ENCODE measurements at places on chromosomes 11 and 22.
A peak's percentile ranks its signal among the peaks of the same experiment; 100 is the strongest.

GRCh38 chr11:2910401-2910955 is 18.7 kb downstream of the PHLDA2 start:
- H3K36me3 ChIP-seq: peaks cover 6% of the 10 kb centered on the region
- no peak overlapping the region for H3K4me3 ChIP-seq
- DNase-seq: no peak
- H3K4me1 ChIP-seq: peaks cover 17% of the 10 kb centered on the region

DNA sequence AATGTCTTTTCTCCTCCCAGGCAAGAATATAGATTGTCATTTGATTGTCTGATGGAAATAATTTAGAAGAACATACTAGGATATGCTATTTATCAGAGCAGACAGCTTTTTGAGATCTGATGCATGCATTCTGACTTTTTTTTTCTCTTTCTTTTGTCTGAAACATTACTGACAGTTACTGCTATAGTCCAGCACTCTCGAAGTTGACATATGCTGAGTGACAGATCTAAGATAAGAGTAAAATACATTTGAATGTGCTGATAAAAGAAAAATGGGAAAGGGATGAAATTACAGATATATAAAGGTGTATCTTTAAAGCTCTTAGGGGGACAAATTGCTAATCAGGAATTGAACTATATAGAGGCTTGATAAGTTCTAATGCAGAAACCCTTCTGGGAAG is 753.8 kb upstream of the TENM4 start:
- no peaks in the 10 kb centered on the region for H3K4me1 ChIP-seq
- no peak for DNase-seq
- H3K4me3 ChIP-seq: no peak overlapping the region
- no peaks in the 10 kb centered on the region for H3K36me3 ChIP-seq
- H3K27ac ChIP-seq: no peak overlapping the region

GRCh38 chr11:17277024-17277584 is 565 bp downstream of the NUCB2 start:
- H3K27ac ChIP-seq: no peak overlapping the region
- H3K27me3 ChIP-seq: peaks cover 2% of the 10 kb centered on the region
- H3K4me1 ChIP-seq: peaks cover 40% of the 10 kb centered on the region
- DNase-seq: no peak
- H3K4me3 ChIP-seq: peak overlapping the region; percentile 74
- H3K36me3 ChIP-seq: no peaks in the 10 kb centered on the region

DNA sequence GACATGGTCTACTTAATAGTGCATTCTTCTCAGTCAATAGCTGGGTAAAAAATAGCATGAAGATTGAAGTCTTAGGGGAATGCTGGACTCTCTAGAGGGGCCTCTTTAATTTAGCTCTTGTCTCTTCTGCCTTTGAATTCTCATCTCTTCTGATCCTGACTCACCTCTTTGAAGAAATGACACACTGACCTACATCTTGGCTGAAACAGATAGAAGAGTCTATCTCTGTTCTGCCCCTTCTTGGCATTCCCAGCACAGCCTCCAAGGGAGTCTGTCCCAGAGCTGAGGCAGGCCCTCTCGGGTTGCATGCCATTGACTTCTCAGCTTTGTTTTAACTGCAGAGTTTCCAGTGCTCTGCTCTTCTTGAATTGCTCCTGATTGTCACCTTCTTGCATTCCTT is 55.7 kb downstream of the PTPRJ start:
- peaks cover 51% of the 10 kb centered on the region for H3K4me1 ChIP-seq
- DNase-seq: peak; percentile 24
- H3K4me3 ChIP-seq: no peak overlapping the region
- peak overlapping the region; percentile 67 for H3K27ac ChIP-seq

DNA sequence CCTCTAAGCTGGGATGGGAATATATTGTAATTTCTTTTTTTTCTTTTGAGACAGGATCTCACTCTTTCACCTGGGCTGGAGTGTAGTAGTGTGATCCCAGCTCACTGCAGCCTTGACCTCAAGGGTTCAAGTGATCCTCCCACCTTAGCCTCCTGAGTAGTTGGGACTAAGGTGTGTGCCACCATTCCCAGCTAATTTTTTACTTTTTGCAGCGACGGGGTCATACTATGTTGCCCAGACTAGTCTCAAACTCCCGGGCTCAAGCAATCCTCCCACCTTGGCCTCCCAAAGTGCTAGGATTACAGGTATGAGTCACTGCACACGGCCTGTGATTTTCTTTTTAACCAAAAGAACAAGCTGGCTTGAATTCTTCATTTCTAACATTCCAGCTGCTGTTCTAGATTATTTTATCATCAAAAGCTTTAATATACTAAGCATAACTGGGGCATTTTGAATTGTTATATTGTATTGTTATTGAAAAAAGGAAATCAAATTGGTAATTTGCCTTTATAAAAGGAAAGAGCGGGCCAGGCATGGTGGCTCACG is 26.8 kb upstream of the PPP2R1B start:
- no peak overlapping the region for H3K4me3 ChIP-seq
- H3K27me3 ChIP-seq: no peaks in the 10 kb centered on the region
- H3K27ac ChIP-seq: no peak overlapping the region
- peaks cover 21% of the 10 kb centered on the region for H3K36me3 ChIP-seq
- no peak for DNase-seq

GRCh38 chr22:31085493-31085824 is 4.3 kb downstream of the SMTN start:
- H3K36me3 ChIP-seq: peaks cover 3% of the 10 kb centered on the region
- no peak overlapping the region for H3K27ac ChIP-seq
- peak overlapping the region; percentile 75 for H3K4me3 ChIP-seq
- peaks cover 36% of the 10 kb centered on the region for H3K4me1 ChIP-seq
- H3K27me3 ChIP-seq: no peaks in the 10 kb centered on the region

GRCh38 chr22:29216873-29217666 is 11.4 kb downstream of the EMID1 start:
- H3K27ac ChIP-seq: no peak overlapping the region
- H3K36me3 ChIP-seq: peaks cover 18% of the 10 kb centered on the region
- DNase-seq: no peak
- peaks cover 49% of the 10 kb centered on the region for H3K4me1 ChIP-seq
- H3K27me3 ChIP-seq: peaks cover 8% of the 10 kb centered on the region
- H3K4me3 ChIP-seq: no peak overlapping the region

GRCh38 chr11:14713496-14714244 is 70.1 kb downstream of the PDE3B start:
- H3K4me3 ChIP-seq: no peak overlapping the region
- no peaks in the 10 kb centered on the region for H3K4me1 ChIP-seq
- no peak for DNase-seq
- peaks cover 37% of the 10 kb centered on the region for H3K36me3 ChIP-seq
- H3K27ac ChIP-seq: no peak overlapping the region

DNA sequence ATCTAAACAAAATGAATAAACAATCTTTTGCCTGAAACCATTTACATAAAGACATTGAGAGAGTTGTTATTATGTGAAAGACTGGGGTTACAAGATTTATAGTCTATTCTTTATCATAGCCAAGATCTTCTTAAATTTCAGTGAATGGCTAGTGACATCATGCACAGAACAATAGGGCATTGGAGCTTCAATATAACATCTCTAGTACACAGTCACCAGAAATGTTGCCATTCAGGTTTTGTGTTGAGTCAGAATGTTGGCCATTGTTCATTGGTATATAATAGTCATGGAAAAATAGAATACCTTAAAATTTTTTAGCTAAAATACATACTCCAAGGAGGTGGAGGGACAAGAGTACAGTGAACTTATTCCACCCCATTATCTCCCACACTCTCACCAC is 44.3 kb downstream of the SLC5A12 start:
- H3K27ac ChIP-seq: no peak overlapping the region
- H3K27me3 ChIP-seq: peaks cover 3% of the 10 kb centered on the region
- no peaks in the 10 kb centered on the region for H3K36me3 ChIP-seq
- H3K4me1 ChIP-seq: no peaks in the 10 kb centered on the region
- no peak overlapping the region for H3K4me3 ChIP-seq

GRCh38 chr22:25695146-25695545 is 46.8 kb upstream of the MYO18B start:
- H3K27me3 ChIP-seq: peaks cover 2% of the 10 kb centered on the region
- H3K4me1 ChIP-seq: peaks cover 21% of the 10 kb centered on the region
- peaks cover 27% of the 10 kb centered on the region for H3K36me3 ChIP-seq
- DNase-seq: no peak
- H3K27ac ChIP-seq: no peak overlapping the region

DNA sequence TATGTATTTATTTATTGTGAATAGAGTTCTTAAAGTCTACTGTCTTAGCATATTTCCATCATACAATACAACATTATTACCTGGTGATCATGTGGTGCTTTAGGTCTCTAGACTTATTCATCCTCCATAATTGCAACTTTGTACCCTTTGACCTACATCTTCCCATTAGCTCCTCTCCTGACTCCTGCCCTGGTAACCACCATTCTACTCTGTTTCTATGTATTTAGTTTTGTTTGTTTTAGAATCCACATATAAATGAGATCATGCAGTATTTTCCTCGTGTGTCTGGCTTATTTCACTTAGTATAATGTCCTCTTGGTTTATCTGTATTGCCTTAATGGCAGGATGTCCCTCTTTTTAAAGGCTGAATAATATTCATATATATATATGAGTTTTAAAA is 22.7 kb downstream of the NCAM1 start:
- peaks cover 13% of the 10 kb centered on the region for H3K4me1 ChIP-seq
- peaks cover 59% of the 10 kb centered on the region for H3K36me3 ChIP-seq
- H3K27ac ChIP-seq: no peak overlapping the region
- H3K27me3 ChIP-seq: no peaks in the 10 kb centered on the region
- no peak for DNase-seq
- H3K4me3 ChIP-seq: no peak overlapping the region

GRCh38 chr11:29331451-29332010 is 685.3 kb downstream of the KCNA4 start:
- no peak overlapping the region for H3K27ac ChIP-seq
- H3K4me3 ChIP-seq: no peak overlapping the region
- no peaks in the 10 kb centered on the region for H3K36me3 ChIP-seq
- peaks cover 4% of the 10 kb centered on the region for H3K4me1 ChIP-seq
- no peak for DNase-seq
- H3K27me3 ChIP-seq: peaks cover 22% of the 10 kb centered on the region
